ENCODE measurements at places on chromosomes 3 and 15.

GRCh38 chr3:40237889-40238571 is 71.5 kb upstream of the EIF1B start:
- no peak for DNase-seq

DNA sequence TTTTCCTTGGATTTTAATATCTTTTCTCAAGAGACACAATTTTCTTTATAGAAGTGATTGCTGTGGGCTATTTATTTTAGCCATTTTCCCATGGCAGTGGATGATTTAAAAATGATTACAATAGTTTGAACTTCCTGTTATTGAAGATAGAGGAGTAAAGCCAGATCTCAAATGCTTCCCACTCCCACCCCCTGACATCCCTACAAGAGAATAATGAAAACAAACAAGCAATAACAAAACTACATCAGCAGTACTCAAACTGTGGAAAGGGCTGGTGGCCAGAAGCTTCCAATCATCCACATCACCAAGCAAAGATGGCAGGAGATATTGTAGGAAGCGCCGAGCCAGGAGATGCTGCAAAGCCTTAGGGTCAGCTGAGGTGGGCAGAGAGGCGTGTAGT is 831.1 kb upstream of the NR2F2 start:
- DNase-seq, result no peak

- no peak for DNase-seq
Measured at GRCh38 chr3:172530566-172530965, 7.3 kb upstream of the TNFSF10 start.

DNA sequence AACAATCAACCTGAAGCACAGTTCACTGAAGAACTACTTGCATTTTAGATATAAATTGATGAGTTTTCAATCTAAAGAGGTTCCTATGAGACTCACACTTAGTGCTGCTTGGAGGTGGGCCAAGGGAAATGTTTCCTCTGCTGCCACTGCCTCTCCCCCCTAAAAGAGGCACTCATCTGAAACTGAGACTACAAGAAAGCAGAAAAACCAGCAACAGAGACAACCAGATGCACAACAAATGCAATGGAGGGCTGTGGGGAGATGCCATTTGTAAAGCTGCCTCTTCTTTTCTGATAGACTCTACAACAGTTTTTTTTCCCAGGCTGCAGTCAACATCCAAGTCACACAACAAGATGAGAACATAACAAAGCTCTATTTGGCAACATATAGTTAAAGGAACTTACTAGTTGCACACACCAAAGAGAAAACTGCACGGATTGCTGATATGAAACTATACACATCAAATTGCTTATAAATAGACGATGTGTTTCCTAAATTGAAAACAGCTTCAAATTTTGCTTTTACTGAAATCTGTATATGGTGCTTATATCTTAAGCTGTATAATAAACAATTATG is 11.0 kb downstream of the TSPAN3 start:
- peak; percentile 52 for DNase-seq

DNA sequence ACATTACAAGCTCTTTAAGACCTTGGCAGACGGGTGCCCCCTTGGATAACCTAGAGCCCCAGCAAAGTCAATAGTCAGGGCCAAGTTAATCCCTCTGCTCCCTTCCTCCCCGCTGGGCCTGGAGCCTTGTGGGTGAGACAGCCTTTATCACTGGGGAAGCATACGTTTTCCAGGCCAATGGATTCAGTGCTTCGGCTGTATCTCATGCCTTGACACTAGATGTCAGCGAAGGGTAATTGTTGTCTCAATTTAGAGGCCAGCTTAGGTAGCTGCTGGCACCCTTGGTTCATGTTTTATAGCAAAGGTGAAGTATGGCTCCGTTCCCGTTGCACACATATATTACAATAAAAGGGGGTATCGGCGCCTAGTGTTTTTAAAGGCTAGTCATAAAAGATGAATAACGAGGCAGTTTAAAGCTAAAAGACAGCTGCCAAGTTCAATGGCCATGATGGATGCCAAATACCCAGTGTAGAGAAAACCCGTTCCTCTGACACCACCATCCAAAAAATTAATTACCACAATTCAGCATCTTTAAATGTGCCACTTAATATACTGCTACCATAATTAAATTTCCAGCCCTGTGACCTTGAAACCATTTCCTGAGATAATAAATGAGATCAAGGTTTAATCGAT is 52.3 kb upstream of the BNIP2 start:
- DNase-seq, result no peak

- DNase-seq, result no peak
Measured at GRCh38 chr3:30548600-30548999, 57.8 kb upstream of the TGFBR2 start.

DNA sequence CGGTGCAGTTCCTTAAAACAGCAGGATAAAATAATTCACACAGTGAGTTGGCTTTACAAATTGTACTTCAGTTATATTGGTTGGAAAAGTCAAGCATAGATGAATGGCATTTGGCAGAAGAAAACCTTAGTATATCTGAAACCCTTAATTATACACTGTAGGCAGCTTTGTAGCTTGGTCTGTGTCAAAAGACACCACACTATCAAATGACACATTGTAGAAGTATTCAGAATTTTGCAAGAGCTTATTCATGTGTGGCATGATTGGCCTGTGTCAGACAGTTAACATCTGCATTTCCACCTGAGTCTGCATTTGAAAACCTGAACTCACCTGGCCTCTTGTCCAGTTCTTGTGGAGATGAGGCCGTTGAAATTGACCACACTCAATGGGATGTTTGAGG is 13.8 kb downstream of the TMEM266 start:
- no peak for DNase-seq

DNA sequence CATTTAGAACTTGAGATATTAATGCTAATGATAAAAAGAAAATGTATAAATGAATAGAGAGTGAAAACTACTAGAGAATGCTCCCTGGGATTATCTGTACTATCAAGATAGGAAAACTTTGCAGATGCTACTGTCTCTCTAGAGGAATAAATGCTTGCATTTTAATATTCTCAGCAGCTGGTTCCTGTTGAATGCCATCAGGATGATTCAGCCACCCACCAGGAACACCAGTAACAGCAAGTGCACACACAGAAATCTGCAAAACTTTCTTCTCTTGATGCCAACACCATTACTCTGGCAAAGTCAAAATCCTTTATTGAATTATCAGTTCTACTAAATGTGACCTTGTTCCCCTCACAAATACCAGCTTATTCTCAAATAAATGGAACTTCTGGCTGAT is 148.4 kb downstream of the TIGIT start:
- no peak for DNase-seq

DNA sequence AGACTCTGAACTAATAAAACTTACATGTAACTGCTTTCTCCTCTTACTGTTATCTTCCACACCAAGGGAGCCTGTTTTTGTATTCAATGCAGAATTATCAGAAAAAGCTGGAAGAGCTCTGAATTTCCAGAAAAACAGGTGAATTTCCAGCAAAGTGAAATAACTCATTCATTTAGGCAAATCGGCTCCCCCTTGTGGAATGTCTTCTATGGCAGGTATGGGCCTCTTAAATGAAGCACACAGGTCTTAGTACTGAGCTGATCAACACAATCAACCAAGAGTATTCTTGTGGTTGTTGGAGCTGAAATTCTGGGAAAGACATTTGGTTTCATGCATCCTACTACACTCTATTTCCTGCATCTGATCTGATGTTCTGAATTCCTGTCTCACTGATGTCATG is 31.0 kb upstream of the PTPRG start:
- no peak for DNase-seq

DNA sequence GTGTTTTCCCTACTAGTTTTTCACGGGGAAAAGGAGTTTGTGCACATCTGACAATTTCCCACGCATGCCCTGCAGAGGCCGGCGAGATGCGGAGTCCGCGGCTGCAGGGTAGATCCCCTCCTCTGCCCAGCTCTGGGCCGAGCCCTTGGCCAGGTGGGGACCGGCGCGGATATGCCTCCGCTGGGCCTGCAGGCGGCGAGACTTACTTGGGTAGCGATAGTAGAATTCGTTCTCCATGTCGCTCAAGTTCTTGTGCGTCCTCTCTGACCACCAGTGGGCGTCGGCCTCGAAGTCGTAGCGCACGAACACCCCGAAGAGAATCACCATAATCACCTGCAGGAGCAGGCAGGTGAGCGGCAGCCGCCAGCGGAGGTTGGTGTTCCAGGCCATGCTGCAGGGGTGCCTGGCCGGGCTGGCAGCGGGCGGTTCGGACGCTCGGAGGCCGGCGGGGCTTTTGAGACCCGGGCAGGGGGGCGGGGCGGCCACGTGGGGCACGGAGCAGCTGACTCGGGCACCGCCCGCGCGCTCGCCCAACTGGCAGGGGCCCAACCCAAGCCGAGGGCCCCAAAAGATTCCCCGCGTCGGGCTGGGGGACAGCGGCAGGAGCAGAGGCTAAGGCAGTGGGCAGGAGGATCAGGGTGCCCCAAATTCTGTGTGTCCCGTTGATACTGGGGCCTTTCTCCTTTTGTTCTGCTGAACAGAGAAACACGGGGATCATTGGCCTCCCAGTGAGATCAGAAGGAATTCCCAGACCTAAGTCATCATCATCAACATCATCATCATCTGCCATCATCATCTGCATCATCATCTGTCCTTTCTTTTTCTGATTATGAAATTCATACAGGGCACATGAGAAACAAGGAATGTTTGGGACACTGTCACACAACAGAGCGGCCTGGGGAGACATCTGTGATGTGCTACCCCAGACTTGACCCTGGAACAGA is at the start of gene RHCG:
Gene RHCG, minus strand, starts transcription at position 429 of the 944 bp plus-strand sequence. Its CDS starts 39 bp downstream, at position 390.
- peak; percentile 56 for DNase-seq

- DNase-seq, result no peak
Measured at GRCh38 chr3:52779837-52780585, 2.6 kb downstream of the ITIH1 start.

- DNase-seq, result no peak
Measured at GRCh38 chr3:31472479-31473390, 60.0 kb upstream of the STT3B start.

DNA sequence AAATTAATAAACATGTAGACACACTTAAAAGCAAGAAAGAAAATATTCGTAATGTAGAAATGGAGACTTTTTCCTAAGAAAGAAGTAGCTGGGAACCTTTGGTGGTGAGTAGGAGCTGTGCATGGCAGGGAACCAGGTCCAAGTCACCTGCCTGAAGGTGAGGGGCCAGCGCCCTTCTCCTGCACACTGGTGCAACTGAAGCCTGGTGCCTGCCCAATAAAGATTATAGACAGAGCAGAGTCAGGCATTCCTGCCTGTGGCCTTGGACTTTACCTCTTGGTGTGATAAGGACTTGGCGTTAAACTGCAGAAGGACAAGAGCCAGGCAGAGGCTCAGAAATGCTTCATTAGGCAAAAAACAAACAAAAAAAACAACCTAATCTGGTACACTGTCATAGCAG is 14.2 kb downstream of the CFAP91 start:
- no peak for DNase-seq

- no peak for DNase-seq
Measured at GRCh38 chr3:25044762-25045710, 383.0 kb upstream of the RARB start.

- DNase-seq, result no peak
Measured at GRCh38 chr3:127588806-127589577, 1.5 kb downstream of the TPRA1 start.

Measured in GM13976 (cell line).